Liver (tissue), 10 donors: ENCODE measurements at places on chromosomes 7 and 10.

- DNase-seq, result no peak
Observed at GRCh38 chr10:50946991-50947781, 61.8 kb upstream of the A1CF start.

GRCh38 chr7:47332213-47332612 is 249.7 kb downstream of the TNS3 start:
- DNase-seq, result peak; percentile 33

DNA sequence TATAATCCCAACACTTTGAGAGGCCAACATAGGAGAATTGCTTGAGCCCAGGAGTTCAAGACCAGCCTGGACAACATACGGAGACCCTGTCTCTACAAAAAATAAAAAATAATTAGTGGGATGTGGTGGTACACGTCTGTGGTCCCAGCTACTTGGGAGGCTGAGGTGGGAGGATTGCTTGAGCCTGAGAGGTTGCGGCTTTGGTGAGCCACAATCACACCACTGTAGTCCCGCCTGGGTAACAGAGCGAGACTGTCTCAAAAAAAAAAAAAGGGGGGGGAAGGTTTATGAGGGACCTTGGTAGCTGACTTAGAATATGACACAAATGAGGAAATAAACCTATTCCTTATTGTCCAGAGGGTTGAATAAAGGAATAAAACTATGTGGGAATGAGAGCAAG is 30.8 kb downstream of the SCD start:
- DNase-seq, result no peak

- no peak for DNase-seq
Observed at GRCh38 chr7:27145914-27146412, 1.6 kb downstream of the HOXA6 start.

- DNase-seq, result no peak
Observed at GRCh38 chr10:43062402-43063160, 14.3 kb upstream of the RET start.

DNA sequence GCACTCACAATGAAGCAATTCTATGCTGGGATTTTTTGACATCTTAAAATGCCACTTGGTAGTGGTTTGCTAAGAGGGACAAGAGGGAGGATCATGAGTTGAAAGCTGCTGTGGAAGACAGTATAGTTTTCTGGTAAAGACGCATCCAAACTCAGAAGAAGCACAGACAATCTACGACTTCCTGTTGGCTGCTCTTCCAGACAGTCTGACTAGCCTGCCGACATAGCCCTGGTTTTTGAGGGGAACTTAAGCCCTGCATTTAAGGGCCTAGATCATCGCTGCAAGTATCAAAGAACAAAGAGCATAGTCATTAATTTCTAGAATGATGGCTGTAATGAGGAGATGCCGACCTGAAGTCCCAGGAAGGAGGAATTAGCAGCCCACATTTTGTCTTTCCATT is 99.9 kb upstream of the IKZF1 start:
- DNase-seq, result no peak

GRCh38 chr7:134781171-134781570 is 1.7 kb downstream of the CALD1 start:
- DNase-seq, result no peak

- no peak for DNase-seq
Observed at GRCh38 chr10:78765726-78766335, 302.9 kb upstream of the ZMIZ1 start.

GRCh38 chr7:64294701-64295420 is 18.9 kb upstream of the ZNF736 start:
- DNase-seq, result no peak

DNA sequence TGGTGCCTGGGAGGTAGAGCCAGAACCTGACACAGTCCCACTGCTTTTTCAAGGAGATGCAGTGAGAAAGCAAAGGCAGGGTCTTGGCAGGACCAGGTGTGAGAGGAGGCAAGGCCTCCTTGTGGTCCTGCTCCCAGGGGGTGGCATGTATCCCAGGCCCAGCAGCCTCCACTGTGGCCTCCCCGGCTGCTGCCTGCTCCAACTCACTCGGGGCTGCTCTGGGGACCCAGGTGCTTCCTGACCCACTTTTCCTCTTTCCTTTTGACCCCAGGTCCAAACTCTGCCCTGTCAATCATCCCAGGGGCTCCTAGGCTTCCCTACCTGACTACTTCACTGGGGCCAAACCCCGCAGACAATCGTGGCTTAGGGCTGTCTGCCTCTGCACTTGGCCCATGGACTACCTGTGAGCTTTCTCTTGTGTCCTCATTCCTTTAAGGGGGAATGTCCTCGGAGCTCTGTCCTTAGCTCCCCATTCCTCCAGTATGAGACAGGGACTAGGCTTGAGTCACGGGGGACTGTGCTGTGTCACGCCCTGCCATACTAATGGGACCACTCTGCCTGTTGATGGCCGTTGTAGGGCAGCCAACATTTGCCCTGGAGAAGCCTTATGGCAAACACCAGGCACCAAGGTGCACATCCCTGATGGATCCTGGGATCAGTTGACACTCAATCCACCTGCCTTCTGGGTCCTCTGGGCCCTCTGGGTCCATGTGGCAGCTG is 1.1 kb upstream of the AEBP1 start:
- DNase-seq, result no peak

DNA sequence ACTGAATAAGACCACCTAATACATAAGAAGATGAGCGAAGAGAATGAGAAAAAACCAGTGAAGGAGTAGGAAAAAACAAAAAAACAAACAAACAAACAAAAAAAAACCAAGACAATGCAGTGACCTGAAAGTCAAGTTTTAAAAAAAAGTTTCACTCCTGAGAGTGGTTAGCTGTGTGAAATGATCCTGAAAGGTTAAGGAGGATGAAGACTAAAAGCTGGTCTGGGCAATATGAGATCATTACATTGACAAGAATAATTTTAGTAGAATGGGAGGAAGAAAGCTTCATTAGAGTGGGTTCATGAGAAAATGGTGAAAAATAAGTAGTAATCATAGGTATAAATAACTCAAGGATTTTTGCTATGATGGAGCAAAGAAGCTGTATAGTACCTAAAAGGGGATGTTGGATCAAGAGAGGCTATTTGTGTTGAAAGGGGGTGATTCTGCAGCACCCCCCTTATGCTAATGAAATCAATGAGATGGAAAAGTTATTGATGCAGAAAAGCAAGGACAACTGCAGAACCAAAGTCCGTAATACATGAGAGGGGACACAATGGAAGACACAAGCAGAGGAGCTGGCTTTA is 80.2 kb downstream of the KMT2C start:
- no peak for DNase-seq
